LHCN-M2 (cell line): ENCODE measurements at places on chromosomes 16 and 17.

GRCh38 chr16:12757546-12757945 is 46.1 kb downstream of the CPPED1 start:
- no peak for DNase-seq

DNA sequence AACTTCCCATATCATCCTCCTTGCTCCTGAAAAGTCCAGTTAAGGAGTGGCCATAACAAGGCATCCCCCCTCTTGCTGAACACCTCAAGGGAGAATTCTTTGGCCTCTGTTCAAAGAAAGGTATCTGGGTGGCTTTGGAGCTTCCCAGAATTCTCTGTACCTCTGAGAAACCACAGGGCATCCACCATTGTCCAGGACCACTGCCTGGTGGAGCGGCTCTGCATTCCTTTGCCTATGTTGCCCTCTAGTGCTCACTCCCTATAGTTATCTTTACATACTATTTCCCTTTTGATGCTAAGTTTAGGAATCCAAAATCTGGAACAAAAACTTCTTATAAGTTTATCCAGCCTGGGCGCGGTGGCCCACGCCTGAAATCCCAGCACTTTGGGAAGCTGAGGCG is 30.3 kb downstream of the CHD9NB start:
- DNase-seq, result peak; percentile 45

- DNase-seq, result no peak
Measured at GRCh38 chr17:4898927-4899326, 409 bp upstream of the C17orf107 start.

- no peak for DNase-seq
Measured at GRCh38 chr17:17358060-17358751, 55.0 kb downstream of the NT5M start.

DNA sequence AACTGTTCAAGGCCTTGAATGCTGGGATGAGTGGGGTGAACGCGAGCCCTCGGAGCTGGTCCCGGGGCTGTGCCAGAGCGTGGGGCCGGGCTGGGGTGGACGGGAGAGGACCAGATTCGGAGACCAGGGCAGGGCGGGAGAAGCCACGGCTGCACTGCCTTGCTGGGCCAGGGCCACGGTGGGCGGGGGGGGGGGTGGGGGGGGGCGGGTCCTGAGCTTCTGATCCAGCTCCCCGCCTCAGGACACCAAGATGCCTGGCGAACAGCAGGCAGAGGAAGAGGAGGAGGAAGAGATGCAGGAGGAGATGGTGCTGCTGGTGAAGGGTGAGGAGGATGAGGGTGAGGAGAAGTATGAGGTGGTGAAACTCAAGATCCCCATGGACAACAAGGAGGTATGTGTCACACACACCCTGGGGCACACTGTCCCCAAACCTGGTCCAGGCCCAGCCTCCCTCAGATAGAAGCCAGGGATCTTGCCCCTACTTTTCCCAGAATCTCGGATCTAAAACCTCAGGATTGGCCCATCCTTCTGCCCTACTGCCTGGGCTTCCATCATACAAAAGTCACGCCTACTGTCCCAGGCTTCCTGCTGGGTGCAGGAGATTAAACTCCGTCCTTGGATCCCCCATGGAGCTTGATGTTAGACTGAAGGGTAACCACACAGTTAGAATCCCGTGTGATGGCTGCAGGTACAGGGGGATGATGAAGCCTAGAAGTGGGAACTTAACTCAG is 563 bp downstream of the ZNF771 start:
- DNase-seq, result peak; percentile 7

DNA sequence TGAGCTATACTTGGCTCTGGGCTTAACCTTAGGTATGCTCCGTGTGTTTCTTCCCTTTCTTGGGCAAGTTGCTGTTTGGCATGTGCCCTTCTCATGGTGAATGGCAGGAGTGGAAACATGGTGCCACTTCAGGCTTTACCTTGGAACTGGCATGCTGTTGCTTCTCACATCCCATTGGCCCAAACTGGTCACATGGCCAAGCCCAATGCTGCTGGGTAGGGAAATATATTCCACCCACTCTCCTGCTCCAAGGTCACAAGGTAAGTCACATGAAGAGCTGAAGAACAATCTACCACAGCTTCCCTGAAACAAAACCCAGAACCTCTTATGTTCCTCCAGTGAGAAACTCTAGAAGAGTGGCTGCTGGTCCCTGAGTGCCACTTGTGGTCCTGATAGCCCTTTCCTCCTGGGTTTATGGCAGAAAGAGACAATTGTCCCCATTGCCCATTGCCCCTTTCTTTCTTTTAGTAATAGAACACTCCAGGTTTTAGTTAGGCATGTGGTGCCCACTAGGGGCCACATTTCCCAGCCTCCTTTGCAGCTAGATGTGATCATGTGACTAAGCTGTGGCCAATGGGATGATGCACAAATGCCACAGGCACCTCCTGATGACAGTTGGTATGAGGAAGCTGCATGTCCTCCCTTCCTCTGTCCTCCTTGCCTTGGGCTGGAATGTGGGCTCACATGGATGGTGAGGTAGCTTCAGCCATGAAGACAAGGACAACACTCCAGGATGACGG is 50.3 kb downstream of the MEOX1 start:
- no peak for DNase-seq

DNA sequence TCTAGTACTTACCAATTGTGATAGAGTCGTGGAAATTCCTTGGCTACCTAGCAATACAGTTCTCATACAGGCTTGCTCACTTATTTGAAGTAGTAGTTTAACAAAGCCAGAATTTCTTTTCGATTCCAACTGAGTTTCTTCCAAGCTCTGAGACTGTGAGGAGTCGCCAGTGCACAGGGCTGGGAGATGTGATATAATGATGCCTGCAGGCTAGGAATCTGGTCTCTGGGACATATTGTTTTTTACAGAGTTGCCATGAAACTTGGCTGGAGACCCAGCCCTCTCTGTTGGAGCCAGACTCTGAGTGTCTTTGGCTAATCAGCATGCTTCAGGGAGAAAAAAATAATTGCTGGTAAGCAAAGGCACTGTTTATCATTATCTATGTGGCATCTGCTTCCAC is 698.8 kb upstream of the GOT2 start:
- no peak for DNase-seq

- peak; percentile 22 for DNase-seq
Measured at GRCh38 chr17:9566067-9566466, 9.6 kb downstream of the STX8 start.

DNA sequence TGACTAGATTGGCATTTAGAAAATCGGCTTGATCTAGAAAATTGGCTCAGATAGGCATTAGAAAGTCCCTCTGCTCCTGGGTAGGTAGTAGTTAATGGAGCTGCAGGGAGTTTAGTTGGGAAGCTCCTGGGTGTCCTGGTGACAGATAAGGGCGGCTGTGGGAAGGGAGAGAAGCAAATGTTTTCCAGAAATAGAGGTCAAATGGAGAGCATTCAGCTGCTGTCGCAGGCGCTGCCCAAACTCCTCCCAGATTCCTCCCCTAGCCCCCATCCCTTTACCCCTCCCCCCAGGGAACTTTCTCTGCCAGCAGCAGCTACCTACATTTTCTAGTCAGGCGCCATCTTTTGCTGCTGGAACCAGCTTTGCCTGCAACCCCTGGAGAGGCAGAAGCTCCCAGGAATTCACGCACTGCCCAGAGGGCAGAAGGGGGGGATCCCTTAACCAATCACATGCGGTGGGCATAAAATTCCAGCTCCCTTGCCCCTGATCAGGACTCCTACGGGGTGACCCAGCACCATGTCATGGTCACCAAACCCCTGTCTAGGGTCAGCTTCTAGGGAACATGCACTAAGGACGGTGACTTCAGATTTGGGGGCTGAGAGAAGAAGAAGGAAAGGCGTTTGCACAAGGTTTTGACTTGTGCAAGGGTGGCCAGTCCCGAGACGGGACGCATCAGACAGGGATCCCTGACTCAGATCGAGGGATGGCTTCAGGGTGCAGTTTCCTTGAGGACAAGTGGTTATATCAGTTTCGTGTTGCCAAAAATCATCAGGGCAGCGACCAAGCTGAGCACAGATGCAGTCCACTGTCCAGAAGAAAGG is 43.8 kb downstream of the SOCS1 start:
- DNase-seq, result no peak

DNA sequence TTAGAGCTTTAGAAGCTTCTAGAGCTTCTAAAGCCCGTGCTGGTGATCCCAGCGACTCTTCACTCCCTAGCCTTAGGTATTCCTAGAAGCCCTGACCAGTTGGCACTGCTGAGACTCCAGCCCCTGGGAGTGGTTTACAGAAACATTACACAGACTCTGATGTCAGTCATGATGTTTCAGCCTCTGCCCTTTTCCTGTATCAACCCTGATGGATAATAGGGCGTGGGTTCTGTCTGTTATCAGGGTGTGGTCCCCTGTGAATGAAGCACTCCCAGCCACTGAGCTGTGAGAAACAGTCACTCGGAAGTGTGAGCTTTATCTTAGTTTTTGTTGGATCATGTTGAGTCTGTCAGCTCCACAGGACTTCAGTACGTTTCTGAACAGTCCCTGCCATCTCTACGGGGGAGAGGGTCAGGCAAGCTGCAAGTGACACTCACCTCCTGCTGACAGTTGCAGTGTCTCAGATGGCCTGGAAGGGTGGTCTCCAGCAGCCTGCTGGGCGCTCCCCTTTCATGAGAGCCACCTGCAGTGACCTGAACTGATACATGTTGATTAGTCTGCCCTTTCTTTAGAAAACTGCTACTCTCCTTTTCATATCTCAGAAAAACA is 12.8 kb downstream of the GOSR2 start:
- DNase-seq, result no peak

GRCh38 chr17:39084558-39084957 is 66.9 kb downstream of the PLXDC1 start:
- DNase-seq, result no peak

GRCh38 chr17:19646788-19647696 is 1.5 kb upstream of the ALDH3A2 start:
- DNase-seq, result peak; percentile 46

DNA sequence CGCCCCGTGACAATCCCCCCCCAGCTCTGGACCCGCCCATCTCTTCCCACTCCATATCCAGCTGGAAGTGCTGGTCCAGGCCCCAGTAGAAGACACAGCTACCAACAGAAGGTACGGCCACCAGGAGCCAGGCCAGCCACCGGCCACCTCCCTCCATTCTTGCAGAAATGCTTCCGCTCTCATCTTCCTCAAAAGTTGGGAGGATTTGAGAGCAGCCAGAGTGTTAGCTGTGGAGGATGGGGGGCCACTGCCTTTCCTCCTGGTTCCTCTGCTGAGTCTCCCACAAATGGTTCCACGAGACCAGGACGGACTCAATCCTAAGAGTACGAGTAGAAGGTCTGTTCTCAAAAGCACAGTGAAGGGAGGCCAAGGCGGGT is 78.3 kb downstream of the GAS7 start:
- no peak for DNase-seq

- DNase-seq, result no peak
Measured at GRCh38 chr16:28189245-28189644, 22.5 kb downstream of the XPO6 start.

GRCh38 chr17:12977008-12977751 is 40.6 kb downstream of the ELAC2 start:
- DNase-seq, result no peak

DNA sequence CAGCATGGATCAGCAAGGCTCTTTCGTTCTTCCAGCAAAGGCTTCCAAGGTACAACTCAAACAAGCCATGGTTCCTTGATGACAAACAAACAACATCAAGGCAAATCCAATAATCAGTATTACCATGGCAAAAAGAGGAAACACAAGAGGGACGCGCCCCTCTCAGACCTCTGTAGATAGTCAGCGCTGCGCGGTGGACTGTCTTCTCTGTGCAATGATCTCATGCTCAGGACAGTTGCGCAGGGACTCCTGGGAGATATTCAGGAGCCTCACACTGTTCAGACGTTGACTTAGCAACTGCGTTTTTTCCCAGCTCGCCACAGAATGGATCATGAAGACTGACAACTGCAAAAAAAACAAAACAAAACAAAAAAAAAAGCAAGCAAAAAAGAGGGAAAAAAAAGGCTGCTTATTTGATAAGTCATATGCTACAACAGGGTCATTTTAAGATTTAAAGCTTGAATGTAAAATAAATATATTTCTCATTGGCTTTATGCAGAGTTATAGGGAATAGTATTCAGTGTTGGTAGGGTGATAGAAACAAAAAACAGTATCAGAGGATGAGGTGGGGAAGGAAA is 37.1 kb upstream of the ADCY7 start:
- DNase-seq, result no peak

DNA sequence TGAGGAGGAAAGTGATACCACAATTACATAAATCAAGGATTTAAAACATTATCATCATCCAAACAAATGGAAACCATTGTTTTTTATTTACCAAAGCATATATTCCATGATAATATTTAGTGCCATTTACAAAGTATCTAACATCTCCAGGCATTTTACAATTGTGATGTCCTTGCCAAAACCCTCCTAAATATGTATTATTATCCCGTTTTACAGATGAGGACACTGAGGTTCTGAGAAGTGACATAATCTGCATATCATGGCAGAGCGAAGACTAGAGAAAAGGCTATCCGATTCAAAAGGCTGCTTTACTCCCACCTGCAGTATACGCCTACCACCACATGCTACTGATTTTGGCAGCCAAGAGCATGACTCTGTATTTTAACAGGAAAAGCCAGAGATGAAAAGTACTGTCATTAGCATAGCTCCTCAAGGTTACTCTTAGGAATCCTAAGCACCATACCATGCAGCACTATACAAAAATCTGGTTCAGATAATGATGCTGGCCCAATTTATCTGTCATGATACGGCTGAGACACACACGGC is 301.4 kb downstream of the CA10 start:
- DNase-seq, result no peak

- DNase-seq, result no peak
Measured at GRCh38 chr17:64780096-64781013, 118.2 kb upstream of the SMURF2 start.

GRCh38 chr16:87575027-87575804 is 27.1 kb upstream of the JPH3 start:
- DNase-seq, result no peak

DNA sequence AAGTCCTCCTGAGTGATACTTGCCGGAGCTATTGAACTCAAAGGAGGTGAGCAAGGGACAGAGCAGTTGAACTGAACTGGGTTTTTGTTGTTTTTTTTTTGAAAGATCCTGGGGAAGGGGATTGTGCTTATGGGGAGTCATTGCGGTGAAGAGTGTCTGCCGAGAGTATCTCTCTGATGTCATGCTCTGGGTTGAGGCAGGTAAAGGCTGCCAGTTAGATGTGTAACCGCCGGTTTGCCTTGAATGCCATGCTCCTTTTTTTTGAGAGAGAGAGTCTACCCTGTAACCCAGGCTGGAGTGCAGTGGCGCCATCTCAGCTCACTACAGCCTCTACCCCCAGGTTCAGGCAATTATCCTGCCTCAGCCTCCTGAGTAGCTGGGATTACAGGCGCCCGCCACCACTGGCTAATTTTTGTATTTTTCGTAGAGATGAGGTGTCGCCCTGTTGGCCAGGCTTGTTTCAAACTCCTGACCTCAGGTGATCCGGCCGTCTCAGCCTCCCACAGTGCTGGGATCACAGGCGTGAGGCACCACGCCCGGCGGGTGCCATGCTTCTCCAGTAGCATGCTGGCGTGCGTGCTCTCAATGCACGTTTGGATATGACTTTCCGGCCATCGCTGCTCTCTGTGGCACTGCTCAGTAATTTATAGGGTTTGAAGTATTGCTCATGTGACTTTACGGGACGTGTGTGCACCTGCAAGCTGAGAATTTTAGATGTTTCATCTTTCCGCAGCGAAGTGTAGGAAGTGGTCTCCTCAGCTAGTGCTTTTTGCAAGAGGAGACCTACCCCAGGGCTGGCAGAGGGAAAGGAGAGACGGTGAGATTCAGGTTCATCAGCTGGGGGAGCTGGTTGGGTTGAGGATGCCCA is 8.5 kb downstream of the ZC3H18 start:
- DNase-seq, result no peak

GRCh38 chr16:50530277-50531236 is 17.6 kb upstream of the NKD1 start:
- DNase-seq, result no peak

GRCh38 chr16:80695020-80695419 is 109.4 kb downstream of the CDYL2 start:
- DNase-seq, result no peak

GRCh38 chr17:16443511-16444257 is 28.3 kb downstream of the TRPV2 start:
- DNase-seq, result no peak
